AG04450 (cell line): ENCODE measurements at places on chromosomes 4 and X. TPM values are rescaled to one million over a fixed set of nuclear protein-coding genes. Genes with fewer than 3 reads are reported as not detected.

Gene ABRAXAS1
- 19.4 and 30.1 TPM in 2 replicates for polyA plus RNA-seq

Gene FAM53A
- polyA plus RNA-seq = 1.1 TPM in 2 replicates

Gene AFF2
- polyA plus RNA-seq = 0.01 and 0.04 TPM in 2 replicates

Gene CXCR3
- polyA plus RNA-seq = not detected in 2 replicates

Gene AREG
- polyA plus RNA-seq = 2.0 and 2.4 TPM in 2 replicates

Gene ELK1
- 22.4 and 24.1 TPM in 2 replicates for polyA plus RNA-seq

Gene KDR
- polyA plus RNA-seq = not detected in 2 replicates

Gene XAGE3
- polyA plus RNA-seq = not detected in 2 replicates

Gene NDP
- 0.21 and 0.22 TPM in 2 replicates for polyA plus RNA-seq

GRCh38 chrX:57366430-57366829, 79.9 kb downstream of the FAAH2 start:
- DNase-seq = no peak

DNA sequence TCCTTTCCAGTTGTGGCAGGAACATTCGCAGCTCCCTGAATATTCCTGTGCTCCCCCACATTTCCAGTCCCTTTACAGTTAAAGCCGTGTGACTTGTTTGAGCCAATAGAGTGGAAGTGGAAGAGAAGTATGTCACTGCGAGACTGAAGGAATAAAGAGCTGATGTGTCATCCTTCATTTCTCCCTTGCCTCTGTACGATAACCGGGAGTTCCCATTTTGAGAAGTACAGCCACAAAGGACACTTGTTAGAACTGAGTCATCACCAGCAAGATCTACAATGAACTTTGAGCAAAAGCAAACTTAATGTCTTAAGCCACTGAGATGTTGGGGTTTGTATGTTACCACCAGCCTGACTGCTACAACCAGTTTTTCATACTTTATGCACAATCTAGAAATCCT, 92.3 kb downstream of the SPRY1 start:
- no peak for DNase-seq

DNA sequence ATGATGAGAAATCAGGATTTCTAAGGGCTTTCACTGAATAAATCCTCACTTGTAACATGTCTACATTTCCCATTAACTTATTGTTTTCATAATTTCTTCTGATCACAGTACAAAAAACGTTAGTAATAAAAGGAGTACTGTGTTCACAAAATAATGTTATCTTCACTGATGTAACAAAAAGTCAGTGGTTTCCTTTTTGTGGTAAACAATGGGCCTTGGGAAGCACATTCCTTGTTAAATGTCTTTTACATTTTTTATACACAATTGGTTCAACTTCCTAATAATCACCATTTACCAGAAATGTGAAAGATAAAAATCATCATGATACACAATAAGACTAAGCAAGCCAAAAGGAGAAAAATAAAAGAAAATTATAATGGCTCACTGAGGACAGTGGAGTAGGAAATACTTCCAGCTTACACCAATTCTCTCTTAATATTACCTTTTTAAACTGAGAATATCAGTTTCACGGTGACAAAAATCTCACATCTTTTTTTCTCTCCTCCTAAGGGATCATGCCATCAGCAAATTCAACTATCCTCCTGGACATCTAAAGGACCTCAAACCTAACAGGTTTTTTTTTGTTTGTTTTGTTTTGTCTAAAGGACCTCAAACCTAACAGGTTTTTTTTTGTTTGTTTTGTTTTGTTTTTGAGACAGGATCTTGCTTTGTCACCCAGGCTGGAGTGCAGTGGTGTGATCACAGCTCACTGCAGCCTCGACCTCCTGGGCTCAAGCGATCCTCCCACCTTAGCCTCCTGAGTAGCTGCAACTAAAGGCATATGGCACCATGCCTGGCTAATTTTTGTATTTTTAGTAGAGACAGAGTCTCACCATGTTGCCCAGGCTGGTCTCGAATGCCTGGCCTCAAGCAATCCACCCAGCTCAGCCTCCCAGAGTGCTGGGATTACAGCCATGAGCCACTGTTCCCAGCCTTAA, 57.3 kb downstream of the FRYL start:
- no peak for DNase-seq

GRCh38 chrX:118370921-118371624, 25.2 kb downstream of the WDR44 start:
- no peak for DNase-seq

DNA sequence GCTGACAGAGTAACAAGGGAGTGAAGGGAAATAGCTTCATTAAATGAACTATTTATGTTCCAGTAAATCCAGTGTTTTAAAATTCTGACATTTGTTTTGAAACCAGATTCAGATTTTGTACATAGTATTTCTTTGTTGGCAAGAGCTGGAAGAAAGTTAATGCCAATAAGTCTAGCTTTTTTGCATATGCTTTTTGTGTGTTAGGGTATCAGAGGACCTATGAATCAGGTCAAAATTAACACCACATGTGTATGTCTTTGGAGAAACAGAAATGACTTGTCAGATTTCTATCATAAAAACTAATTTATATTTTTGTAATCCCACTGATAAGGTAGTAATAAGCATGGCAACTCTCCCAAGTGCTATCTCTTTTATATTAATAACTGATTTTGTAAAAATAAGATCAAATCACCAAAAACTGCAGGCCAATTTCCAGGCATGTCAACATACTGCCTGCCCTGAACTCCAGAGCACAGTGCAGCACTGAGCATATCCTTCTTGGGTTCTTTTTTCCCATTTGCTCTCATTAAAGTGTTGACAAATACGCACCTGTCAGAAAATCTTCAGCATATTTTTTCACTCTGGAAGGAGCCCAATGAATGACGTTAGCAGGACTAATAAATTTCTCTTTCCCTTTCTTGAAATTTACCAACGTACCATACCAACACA, 65.5 kb downstream of the SH3RF1 start:
- DNase-seq = no peak

- no peak for DNase-seq
Measured at GRCh38 chr4:52850406-52851124, 11.6 kb upstream of the RASL11B start.

- DNase-seq = no peak
Measured at GRCh38 chr4:10405672-10406071, 51.6 kb downstream of the ZNF518B start.

- DNase-seq = no peak
Measured at GRCh38 chrX:137425986-137426385, 139.9 kb upstream of the ZIC3 start.

GRCh38 chr4:102281171-102281839, 64.0 kb downstream of the SLC39A8 start:
- no peak for DNase-seq

- no peak for DNase-seq
Measured at GRCh38 chr4:2324891-2325290, 63.0 kb upstream of the MXD4 start.

DNA sequence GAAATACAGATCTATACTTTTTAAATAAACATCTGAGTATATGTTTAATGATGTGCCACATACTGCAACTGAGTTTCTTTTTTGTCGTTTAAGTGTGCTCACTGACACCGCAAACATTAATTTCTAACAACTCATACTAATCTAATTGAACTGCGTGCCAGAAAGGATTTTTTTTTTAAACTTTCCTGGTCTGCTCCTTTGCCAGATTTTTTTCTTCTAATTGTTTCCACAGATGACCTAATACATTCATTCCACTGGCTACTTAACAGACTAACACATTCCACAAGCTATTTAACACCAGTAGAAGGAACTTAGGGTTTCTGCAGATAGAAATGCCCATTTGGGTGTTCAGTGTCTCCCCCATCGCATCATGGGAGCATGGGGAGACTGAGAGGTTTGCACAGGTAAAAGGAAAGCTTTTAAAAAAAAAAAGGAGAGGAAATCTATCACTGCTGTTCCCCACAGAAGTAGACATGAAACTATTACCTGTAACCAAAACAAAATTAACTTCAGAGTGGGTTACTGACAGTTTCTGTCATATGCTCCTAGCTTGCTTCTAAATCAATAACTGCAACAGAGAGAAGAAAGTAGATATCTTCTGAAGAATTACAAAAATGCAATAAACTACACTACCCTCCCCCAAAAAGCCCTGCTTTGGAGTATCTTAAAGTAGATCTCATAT, 31.6 kb downstream of the SH3KBP1 start:
- DNase-seq = no peak

- peak; percentile 38 for DNase-seq
Measured at GRCh38 chr4:147755561-147756295, 23.8 kb downstream of the ARHGAP10 start.

- no peak for DNase-seq
Measured at GRCh38 chr4:72496119-72496518, 72.9 kb downstream of the ADAMTS3 start.

- DNase-seq = no peak
Measured at GRCh38 chr4:26839534-26839951, 21.1 kb upstream of the STIM2 start.

DNA sequence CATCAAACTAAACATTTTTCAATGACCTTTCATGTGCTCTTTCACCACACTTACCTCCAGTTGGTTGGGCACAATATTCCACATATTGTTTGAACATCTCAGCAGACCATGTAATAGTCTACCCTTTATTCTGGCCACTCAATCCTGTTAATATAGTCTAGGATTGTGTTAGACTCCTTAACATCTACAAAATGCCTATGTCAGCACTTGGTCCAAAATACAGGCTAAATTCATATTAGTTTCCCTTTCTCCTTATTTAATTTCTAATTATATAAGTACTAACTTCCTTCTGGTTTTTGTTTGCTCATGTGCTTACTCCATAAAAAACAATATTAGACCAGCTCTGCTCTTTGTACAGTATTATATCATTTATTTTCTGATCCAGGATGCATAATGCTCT, 21.1 kb downstream of the MEPE start:
- no peak for DNase-seq

DNA sequence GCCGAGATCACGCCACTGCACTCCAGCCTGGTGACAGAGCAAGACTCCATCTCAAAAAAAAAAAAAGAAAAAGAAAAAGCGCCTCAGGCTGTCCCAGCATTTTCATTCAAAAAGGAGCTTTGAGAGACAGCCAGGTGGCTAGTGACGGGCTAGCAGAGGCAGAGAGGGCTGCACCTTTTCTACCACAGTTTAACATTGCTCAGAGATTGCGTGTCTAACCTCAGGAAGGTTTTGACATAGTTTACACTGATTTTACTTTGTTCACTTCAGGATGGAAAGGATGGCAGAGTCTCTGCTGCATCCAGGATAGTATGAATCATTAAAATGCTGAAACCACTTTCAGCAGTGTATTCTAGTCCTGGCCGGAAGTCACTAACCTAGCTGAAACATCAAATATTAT, 28.1 kb downstream of the ZFP42 start:
- DNase-seq = no peak

GRCh38 chrX:150934453-150934852, 36.0 kb upstream of the CD99L2 start:
- DNase-seq = no peak
